ENCODE measurements at places on chromosomes 5 and 9.

DNA sequence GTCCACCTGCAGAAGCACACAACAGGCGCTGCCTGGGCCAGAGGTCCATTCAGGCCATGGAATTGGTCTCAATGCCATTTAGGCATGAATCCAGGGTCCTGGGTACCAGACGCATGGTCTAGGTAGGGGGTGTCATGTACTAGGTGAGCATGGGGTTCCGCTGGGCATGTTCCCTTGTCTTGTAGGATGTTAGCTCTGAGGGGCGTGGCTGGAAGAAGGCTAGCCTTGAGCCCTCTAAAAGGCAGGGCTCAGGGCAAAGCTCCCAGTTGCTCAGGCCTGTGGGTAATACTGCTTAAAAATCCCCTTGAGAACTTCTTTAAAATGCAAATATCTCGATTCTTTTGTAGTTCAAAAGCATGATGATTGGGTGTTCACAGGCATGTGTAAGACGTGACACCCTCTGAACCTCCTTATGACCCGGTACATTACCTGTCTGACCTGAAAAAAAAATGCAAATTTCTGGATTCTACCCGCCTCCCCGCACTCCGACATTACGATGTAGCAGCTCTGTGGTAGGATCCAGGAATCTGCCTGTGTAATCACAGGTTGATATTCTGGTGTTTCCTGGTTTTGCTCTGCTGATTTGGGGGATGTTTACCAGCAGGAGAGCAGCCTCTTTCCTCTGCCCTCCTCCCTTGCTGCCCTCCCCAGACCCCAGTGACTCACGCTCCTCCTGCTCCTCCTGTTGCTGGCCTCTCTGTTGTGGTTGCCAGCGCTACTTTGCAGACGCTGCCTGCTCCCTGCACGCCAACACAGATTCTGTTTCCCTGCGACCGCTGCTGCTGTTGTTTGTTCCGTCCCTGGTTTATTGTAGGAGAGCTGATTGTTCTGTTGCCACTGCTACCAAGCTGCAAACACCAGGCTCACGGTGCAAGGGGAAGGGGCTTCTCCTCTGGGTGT lies 5.7 kb downstream of the TMC1 start:
- DNase-seq, result peak; percentile 58

DNA sequence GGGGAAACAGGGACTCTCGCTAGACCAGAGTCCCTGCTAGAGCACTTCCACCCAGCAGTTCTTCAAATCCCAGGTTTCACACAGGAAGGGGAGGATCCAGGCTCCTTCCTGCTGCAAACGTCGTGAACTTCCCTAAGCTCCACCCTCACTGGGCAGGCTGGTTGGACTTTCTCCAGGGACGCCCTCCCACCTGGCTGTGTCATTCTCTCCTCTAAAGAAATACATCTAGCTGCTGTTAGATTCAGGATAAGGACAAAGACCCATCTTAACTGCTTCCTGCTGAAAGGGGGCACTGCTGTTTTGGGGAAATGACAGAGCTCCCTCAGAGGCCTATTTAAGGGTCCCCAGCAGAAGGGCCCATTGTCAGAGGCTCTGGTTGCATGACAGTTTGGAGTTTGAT lies 230.7 kb downstream of the SEMA6A start:
- no peak for DNase-seq

DNA sequence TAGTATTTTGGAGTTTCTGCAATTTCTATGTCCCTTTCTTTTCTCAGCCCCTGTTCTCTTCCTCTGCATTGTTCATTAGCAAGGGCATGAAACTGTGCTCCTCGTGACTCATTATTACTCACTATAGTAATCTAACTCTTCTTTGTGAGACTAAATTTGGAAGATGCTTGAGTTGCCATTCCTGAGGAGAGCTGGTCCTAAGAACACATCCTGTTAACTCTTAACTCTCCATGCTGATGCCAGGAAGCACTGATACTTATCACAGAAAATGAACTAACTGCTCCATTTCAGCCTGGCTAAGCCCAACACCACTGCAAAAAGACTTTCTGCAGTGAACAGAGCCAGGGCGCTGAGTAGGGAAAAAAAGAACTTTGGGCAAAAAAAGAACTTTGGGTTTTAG lies 10.6 kb upstream of the CSNK1A1 start:
- DNase-seq, result peak; percentile 35

DNA sequence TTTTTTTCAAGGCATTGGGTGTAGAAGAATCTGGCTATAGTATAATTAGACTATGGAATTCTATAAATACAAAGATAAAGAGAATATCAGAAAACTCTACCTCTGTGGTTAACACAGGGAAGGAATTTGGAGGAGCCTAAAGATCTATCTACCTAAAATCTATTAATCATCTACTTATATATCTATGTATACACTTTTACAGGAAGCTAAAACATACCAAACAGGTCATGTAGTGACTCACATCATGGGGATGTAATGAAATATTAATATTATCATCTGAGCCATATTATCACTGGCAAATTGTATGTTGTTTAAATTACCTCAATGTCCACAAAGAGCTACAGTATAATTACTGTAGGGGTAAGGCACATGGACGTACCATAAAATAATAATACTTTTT lies 1748.2 kb downstream of the EFNA5 start:
- no peak for DNase-seq

- DNase-seq, result no peak
Observed at GRCh38 chr5:180599981-180600553, 8.8 kb upstream of the SCGB3A1 start.

DNA sequence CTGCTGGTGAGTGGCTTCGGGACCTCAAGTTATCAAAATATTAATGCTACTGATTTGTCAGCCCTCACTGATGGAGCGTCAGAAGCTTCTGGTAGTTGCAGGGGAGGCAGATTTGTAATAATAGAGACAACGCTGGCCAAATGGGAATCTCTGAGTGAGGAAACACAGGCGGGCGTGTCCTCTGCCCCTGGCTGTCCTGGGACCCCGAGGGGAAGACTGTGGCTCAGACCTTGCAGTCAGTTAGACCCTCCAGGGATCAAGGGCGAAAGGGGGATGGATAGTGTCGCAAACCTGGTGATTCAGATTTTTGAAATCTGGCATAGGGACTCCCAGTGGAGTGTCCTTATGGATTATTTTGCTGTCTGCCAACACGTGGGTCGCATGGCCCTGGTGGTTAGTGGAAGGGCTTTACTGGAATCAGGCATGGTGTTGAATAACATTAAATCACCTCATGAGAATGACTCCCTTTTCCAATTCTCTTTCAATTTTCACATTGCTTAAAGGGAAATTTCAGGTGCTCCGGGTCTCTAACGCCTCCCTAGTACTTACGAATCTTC lies 35.1 kb upstream of the NTNG2 start:
- DNase-seq, result no peak

GRCh38 chr9:135797507-135798262 lies 95.7 kb downstream of the KCNT1 start:
- peak; percentile 22 for DNase-seq
